ENCODE measurements at places on chromosomes 13 and 19.

GRCh38 chr13:21744149-21744548, 73.3 kb downstream of the FGF9 start:
- no peak for DNase-seq

DNA sequence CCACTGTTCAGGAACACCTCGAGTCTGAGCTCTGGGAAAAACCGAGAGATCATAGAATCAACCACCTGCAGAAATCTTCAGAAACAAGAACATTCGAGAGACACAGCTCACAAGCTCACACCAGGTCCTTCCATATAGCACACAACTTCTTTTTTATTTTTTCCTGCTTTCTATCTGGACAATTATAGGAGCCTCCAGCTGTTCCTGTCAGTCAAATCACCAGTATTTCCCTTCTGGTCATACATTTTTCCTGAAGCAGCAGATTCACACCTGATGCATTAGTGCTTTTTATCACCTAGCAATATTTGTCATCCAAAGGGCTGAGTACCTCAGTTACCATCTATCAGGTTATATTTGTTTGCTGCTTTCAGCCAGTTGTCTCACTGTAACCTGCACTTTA, 323.5 kb downstream of the FOXO1 start:
- DNase-seq: no peak

DNA sequence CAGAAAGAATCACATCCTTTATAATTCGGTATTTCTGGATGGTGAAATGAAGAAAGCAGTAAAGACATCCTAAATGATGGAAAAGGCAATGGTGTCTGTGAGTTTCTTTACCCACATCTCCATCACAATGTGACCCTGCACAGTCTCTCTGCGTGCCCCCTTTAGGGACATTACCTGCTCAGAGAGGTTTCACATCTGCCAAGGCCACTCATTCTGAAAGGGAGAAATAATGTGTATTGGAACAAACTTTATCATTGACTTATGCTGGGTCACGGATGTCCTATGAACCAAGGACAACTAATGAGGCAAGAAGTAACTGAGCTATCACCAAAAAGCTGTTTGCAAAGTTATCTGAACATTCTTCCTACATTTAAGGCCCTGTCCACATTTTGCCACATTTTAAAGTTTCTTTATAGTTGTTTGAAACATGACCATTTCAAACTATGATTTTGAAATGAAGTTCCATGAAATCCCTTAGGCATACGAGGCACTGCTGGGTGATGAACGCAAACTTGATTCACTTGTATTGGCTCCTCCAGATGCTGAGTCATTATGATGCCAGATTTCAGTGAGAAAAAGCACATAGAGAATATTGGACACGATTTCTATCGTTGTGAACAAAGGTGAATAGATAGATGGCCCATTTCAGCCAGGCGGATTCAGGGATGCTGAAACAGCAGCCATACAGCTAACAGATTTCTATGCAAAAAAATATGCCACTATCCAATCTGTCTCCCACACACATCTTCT, 63.5 kb upstream of the HMGB1 start:
- no peak for DNase-seq

DNA sequence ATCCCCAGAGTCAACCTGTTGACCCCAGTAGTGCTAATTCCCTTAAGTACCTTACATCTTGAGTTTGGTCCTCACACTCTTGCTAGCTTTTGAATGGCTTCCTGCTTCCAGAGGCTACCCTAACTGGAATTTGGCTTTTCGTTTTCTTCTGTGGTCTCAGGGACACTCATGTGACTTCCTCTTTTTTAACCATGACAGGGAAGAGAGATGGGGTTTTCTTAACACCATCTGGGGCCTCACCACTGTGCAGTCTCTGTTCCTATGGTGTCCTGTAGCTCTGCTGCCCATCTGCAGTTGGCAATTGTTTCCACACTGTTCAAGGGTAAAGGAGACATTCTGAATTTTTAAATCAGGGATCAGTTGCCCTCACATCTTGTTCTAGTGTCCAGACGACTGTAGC, 66.7 kb downstream of the SLC10A2 start:
- no peak for DNase-seq

DNA sequence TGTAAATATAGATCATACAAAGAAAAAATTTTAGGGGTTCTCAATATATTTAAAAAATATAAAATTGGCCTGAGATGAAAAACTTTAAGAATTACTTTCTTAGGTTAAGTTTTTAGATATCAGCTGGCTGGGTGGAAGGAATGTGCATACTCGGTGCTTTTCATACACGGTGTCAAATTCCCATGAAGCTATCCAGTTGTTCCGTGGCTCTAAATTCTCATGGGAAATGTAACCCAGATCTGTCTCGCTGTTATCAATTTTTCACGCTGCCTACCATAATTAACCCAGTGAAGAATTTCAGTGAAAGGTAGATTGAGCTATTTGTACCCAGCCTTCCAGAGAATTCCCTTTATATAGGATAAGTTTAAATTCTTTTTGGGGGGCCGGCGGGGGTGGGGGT, 11.6 kb upstream of the ZNF835 start:
- DNase-seq: no peak

DNA sequence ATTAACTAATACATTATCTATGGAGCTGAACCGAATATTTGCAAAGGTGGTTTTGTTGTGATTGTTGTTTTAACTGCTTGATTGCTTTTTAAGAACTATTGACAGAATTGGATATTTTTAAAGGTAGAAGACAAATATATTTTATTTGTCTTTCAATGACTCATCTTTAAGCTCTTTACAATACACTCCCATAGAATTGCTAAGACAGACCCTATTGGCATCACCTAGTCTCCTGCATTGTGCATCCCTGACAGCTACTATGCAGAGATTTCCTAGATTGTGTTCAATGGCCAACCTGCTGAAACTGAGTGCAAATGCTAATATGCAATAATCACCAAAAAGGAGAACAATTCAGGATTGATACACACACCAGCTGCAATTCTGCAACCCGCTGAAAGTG, 19.7 kb upstream of the SCEL start:
- DNase-seq: no peak

GRCh38 chr13:39490136-39490535, 112.9 kb downstream of the LHFPL6 start:
- no peak for DNase-seq

GRCh38 chr19:51131780-51132680, 7.3 kb downstream of the SIGLEC9 start:
- no peak for DNase-seq

DNA sequence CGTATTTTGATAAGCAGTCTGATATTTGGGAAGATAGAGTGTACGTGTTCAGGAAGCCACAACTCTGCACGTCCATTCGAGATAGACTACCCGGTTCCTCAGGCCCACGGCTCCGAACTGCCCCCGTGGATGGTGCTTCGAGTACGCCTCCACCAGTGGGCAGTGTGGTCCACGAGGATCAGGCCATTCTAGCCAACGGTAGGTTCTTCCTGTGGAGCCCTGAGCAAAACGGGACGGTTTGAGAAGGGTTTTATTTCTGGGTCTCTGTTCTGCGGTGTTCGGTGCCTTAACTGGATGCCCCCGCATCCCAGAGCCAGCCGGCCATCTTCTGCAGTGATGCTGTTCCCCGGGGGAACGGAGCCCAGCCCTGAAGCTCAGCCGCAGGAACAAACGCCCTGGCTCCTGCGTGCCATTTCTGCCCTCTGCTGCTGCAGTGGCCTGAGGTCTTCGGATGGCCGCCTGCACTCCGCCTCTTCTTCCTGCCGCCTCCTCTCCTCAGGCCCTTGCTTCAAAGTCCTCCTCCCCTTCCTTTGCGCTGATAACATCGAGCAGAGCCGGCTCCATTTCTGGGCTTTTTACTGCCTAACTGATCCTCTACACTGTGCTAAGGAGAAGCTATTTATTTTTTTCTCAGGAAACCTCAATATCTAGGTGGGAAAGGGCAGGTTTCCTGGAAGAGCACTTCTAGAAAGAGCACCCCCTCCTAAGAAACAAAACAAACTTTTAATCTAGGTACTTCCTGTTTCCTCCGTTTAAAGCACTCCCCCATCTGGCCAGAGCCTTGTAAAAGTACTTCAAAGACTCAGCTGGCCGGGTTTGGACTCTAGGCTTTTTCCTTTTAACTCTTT, 36.2 kb upstream of the SLC46A3 start:
- no peak for DNase-seq

- DNase-seq: no peak
Measured at GRCh38 chr13:75489502-75490263, 7.7 kb upstream of the TBC1D4 start.

- no peak for DNase-seq
Measured at GRCh38 chr13:80123945-80124344, 217.0 kb downstream of the SPRY2 start.

DNA sequence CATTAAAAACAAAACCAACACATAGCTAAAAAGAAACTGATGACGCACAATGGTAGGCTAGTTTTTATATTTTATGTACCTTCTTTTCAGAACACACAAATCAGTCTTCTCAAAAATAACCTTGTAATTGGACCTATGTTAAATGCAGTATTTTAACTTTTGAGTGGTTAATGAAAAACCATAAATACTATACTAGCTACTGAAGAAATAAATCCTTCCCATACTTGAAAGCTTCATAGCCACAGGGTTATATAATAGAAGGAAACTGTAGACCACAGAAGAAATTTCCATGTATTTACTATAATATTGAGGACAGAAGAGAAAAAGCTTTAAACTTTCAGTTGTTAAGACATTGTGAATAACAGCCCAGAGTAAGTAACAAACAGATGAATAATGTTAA, 1094.3 kb upstream of the SLC10A2 start:
- DNase-seq: no peak

DNA sequence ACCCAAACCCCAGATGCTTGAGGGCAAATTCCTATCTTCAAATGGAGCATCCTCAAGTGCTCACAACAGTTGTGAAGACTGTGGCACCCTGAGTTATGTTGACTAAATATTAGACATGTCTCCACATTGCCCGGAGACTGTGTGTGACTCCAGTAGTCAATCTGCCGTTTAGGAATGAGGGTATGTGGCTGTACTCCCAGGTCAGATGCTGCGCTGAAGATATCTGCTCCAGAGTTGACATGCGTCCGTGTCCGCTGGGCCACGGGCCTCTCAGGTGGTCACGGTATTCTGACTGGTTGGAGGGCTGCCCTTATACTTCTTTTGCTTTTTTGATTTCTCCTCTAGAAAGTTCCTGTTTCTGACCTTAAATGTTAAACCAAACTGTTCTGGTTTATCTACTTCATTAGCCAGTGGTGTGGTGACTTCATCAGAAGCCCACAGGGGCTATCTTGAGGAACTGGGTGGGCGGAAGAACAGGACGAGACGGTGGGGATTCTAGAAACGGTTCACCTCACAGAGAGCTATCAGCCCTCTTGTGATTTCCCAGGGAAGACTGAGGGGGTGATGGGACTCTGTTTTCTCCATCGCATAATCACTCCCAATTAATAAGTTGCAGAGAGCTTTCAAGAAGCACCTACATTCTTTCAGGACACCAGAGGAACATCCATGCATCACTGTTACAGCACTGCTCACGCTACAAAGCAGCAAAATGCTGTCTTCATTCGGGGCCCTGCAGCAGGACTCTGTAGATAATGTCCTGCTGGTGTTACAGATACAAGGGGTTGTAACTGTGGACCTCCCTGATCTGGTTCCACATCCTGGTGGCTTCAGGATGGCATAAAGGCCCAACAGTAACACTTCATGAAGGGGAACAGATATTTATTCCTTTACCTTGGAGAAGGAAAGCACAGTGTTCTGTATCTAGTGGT, 1.3 kb upstream of the LCP1 start:
- DNase-seq: no peak

DNA sequence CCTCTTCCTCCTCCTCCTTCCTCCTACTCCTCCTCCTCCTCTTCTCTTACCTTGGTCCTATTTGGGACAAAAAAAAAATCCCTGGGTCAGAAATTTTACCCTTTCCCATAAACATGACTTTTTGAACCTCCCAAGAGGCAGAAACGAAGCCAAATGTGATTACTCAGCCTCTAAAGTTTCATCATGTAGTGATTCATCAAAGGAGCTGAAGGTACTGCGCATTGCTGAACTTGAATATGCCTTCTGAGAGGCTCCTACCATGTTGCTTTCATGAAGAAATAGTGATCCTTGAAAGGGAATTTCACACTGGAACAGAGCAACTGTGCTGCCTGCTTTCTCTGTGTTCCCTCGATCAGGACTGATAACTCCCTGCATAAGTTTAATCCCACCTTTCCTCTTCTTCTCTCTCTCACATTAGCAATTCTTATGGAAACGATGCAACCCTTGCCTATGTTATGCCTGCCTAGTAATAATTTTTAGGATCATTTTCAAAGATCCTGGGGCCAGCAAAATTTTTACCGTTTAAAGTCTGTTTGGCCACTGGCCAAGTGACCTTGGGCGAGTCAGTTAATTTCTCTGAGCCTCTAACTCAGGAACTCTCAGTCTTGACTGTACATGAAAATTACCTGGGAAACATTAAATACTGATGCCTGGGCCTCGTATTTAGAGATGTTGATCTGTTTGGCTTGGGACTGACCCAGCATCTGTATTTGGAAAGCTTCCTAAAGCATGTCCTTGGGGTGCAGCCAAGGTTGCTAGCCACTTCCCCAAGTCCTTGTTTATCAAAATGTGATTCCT, 149.5 kb downstream of the DCT start:
- no peak for DNase-seq

GRCh38 chr19:39998501-39998900, 1.6 kb downstream of the ZNF546 start:
- no peak for DNase-seq

- DNase-seq: no peak
Measured at GRCh38 chr19:16571822-16572331, 338 bp downstream of the SLC35E1 start.

DNA sequence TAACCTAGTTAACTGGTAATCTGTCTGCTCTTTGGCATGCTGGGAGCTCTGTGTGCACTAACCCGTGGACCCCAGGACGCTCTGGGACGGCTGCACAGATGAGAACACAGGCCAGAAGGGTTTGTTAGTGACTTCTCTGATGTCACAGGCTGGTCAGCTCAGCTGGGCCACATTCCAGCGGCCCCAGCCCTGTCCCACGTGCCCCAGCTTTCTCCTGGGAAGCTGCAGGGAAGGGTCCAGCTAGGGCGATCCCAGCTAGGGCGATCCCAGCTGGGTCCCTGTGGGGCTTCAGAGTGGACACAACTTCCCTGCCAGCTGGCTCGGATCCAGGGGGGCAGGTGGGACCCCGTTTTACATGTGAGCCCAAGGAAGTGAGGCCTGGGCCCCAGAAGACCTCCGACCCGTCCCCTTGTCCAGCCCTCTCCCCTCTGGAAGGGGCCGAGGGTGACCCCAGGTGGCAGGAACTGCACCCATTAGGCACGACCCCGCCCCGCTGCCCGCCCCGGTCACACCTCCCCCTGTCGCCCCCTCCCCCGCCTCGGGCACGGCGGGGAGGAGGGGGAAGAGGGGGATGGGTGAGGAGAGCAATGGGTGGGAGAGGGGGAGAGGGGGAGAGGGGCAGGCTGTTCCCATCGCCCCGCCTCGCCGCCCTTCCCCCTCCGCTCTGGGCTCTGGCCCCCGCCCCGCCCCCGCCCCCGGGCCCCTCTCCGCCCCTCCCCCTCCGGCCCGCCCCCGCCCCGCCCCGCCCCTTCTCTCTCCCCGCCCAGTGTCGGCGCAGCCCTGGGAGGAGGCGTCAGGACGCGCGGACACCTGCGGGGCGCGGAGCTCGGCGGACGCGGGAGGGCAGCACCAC, 75.2 kb upstream of the MCF2L start:
- peak; percentile 66 for DNase-seq

Data from GM12892 (cell line).